ENCODE measurements at places on chromosomes 6 and 20.

GRCh38 chr6:107102414-107102805, 12.9 kb downstream of the BEND3 start:
- DNase-seq, result no peak

GRCh38 chr6:8181951-8182845, 79.8 kb upstream of the EEF1E1 start:
- DNase-seq, result no peak

DNA sequence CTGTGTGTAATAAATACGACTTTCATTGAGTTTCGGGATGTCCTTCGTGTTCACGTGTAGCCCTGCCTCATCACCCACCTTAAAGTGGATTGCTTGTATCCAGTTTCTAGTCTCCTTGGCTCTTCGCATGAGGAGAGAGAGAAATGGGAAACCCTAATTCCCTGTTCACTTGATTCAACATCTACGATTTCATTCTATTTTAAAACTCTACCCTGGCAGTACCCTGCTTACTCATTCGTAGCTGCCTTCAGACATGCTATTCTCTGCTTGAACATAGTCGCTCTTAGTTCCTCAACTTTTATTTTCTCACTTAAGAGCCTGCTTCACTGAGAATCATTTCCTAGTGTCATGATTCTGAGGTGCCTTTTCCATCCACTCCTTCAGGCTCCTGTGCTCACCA, 163.6 kb downstream of the EYA4 start:
- DNase-seq, result no peak

- DNase-seq, result no peak
Measured at GRCh38 chr6:28941684-28942448, 18.1 kb upstream of the TRIM27 start.

GRCh38 chr6:160519603-160520042, 144.5 kb downstream of the LPA start:
- DNase-seq, result no peak

GRCh38 chr6:33732385-33732784, 14.3 kb downstream of the IP6K3 start:
- no peak for DNase-seq

GRCh38 chr6:23870496-23870895, 255.5 kb upstream of the NRSN1 start:
- DNase-seq, result no peak

GRCh38 chr6:129031051-129031599, 148.2 kb downstream of the LAMA2 start:
- DNase-seq, result no peak

DNA sequence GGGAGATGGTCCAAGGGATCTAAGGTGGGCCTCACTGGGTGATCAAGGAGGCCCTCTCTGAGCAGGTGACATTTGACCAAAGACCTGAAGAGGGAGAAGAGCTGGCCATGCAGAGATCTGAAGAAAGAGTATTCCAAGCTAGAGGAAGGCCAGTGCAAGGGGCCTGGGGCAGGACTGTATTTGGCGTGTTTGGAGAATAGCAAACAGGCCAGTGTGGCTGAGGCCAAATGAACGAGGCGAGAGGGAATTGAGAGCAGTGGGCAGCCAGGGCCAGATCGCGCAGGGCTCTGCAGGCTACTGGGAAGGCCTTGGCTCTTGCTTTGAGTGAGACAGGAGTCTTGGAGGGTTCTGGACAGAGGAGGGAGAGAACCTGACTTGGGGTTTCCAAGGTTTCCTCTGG, 9.3 kb downstream of the NOL4L start:
- no peak for DNase-seq

GRCh38 chr20:35502352-35502751, 27.1 kb downstream of the C20orf173 start:
- DNase-seq, result no peak

DNA sequence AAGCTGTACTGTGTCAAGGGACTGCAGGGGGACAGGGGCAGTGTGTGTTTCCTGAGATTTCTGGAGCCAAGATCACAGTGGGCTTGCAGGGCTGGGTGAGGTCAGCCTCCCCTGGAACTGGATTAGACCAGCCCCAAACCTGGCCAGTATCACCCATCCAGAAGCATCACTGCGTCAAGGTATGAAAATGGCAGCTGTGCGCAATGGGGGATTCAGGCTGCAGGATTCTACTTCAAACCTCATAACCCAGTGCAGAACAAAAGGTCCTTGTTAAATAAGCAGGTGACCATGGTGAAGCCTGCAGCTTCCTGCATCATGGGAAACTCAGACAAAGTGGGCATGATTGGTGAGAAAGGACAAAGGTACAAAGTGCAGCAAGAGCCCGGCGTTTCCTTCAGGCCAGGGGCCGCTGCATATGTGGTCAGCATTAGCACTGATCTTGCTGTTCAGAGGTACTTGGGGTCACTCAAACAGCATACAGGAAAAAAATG, 33.4 kb downstream of the TRAF3IP2 start:
- no peak for DNase-seq

DNA sequence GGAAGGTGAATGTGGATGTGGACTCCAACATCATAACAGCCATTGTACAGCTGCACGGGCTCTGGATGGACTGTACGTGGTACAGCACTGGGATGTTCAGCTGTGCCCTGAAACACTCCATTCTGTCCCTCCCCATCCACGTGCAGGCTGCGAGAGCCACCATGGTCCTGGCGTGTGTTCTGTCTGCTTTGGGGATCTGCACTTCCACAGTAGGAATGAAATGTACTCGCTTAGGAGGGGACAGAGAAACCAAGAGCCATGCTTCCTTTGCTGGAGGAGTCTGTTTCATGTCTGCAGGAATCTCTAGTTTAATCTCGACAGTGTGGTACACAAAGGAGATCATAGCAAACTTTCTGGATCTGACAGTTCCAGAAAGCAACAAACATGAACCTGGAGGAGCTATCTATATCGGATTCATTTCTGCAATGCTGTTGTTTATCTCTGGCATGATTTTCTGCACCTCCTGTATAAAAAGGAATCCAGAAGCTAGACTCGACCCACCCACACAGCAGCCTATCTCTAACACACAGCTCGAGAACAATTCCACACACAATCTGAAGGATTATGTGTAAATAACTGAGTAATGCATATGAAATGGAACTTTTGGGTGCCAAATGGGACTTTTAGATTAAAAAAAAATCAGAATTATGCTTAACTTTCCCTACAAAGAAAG, 12.1 kb downstream of the CLDN20 start:
- no peak for DNase-seq

- no peak for DNase-seq
Measured at GRCh38 chr6:165001502-165002157, 307.8 kb downstream of the C6orf118 start.

- no peak for DNase-seq
Measured at GRCh38 chr6:154885214-154885613, 109.9 kb upstream of the TIAM2 start.

DNA sequence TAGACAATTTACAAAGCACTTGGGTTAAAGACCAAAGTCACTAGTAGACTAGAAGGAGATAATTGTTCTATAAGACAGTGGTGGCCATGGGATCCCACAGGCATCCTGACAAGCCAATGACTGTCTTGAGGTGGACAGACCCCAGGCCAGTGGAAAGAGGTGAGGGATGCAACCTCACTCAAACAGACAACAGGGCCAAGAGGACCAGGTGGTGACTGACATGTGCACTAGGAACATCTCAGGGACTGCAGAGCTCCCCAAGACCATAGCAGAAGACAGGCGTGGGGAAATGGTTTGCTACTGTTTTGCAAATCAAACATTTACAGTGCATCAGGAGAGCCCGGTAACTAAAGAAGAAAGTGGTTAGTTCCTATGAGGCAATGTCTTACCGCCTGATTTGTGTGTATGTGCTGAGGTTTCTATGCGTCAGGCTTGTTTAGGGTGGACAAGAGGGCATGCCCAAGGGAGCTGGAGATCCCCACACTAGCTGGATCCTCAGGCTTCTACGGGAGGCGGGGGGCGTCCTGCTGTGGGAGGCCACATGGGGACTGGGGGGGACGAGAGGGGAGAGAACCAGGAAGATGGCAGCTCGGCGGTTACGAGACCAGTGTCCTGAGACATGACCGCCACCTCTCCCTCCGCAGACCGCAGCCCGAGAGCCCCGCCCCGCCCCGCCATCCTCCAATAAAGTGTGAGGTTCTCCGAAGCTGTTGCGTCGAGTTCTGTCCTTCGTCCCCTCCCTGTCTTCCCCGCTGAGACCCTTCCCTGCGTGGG, 623 bp upstream of the MRPS26 start:
- DNase-seq, result peak; percentile 43

DNA sequence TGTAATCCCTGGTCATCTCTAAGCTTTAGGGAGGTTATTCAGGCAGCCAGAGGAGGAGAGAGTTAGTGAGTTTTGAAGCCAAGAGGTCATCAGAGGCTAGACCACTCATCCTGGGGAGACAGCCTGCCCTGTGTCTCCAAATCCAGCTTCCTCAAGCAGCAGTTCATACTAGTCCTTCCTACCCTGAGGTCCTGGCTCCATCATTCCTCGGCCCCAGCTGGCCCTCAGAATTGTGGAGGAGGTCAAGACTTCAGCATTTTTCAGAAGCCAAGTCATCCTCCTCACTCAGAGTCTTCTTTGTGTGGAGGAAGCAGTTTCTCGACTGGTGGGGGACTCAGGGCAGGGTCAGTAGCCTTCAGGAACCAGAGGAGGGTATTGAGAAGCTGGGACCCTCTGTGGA, 12.4 kb upstream of the KIAA1755 start:
- DNase-seq, result no peak

GRCh38 chr20:43844778-43845614, 69.7 kb upstream of the TOX2 start:
- no peak for DNase-seq

DNA sequence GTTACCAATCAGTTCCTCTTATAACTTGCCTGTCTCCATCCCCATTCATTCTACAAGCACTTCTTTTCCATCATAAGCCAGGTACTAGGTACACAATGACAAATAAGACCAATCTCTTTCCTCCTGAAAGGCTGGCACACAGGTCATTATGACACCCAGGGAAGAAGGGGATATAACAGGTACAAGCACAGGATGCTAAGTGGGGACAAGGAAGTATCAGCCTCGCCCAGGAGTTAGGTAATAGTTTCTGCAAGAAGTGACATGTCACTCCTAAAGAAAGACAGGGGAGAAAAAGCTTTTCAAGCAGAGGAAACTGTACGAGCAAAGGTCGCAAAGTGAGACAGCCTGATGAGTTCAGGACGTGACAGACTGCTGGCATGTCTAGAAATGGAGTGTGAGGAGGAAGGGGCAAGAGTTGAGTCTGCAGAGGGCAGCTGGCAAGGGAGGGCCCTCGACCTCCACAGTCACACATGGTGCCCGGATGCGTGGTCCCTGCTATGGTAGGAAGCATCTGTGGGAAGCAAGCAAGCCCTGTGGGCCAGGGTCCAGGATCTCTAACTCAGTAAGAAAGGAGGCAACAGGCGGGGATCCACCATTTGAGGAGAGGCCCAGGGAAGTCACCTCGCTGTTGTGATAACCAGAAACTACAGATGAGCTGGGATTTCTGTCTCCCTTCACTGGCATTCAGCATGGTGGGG, 40.4 kb downstream of the GPLD1 start:
- DNase-seq, result no peak

DNA sequence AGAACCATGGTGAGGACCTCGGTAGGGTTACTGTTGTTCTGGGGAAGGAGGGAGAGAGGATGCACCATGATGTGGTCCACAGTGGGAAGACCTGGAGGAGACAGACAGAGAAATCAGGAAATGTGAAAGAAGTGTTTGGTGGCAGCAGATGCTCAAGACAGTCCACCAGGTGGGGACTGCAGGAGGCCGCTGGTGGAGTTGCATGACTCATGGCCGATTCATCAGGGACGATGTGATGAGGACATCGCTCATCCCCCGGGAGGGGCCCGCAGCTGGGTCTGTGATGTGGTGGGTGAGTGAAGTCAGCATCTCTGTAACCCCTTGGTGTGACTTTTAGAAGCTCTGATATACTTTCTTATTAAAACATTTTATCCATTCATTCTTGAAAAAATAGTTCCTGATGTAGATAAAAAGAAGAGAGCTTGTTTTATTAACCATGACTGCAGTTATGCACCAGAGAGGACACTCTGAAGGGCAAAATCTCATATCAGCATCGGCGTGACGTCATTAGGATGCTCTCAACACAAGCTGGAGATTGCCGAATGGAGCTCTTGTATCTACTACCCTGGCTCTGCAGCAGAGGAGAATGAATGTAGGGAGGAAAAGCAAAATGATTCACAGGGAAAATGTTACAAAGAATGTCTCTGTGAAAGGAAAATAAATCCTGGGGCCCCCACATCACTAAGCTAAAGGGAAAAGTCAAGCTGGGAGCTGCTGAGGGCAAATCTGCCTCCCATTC, 71.2 kb downstream of the RAMACL start:
- peak; percentile 60 for DNase-seq

DNA sequence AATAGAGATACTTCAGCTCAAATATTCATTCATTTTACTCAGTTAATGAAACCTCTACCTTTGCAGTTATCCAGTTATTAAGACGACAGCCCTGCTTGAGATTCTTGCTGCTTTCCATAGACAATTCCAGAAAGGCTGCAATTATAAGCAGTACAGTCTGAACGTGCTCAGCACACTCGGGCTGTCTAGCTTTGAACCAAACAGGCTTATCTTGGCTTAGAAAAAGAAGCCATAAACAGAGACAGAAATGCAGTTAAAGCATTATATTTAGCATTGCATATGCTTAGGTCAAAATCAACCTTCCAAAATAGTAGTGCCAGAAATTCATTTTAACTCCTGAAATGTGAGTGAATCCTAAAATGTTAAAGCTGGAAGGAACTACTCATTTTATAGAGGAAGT, 204.1 kb upstream of the KCNQ5 start:
- DNase-seq, result no peak

GRCh38 chr20:698276-698675, 22.7 kb upstream of the SCRT2 start:
- DNase-seq, result no peak

- DNase-seq, result no peak
Measured at GRCh38 chr20:45235995-45236394, 14.8 kb downstream of the SEMG2 start.

DNA sequence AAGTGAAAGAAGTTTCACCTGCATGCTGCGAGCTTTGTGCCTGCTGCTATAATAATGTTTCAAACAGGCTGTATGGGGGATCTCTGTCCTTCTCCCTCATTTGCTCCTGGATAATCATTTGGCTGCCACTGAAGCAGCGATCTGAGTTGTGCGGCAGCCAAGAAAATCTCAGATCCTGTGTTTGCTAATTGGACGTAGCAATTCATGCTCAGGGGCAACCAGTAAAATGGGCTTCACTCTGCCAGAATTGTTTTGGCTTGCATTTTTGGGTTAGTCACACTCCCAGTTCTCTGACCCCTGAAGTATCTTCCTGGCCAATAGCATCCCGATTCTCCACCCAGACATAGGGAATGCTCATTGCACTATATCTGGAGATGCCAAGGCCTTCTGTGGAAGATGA, 13.7 kb upstream of the STXBP5 start:
- DNase-seq, result no peak

DNA sequence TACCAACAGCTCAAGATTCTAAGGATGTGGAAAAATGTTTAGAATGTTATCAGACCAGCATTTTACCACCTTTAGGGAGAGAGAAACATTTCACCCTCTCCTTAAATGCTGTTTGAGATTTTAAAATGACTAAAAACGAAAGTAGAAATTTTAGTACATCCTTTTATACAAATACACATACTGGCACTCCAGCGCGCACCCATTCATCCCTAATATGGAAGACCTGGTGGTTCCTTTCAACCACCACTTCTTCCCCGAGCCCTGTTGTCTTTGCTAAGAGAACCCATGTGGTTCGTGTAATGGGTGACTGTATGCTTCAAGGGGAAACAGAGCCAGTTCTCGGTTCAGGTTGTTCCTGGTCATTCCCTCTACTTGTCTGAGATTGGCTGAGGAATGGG, 21.3 kb downstream of the SPATA2 start:
- no peak for DNase-seq
